ENCODE measurements at places on chromosomes 2 and 18.

GRCh38 chr2:239768907-239769553 is 256.1 kb downstream of the NDUFA10 start:
- no peak for DNase-seq

DNA sequence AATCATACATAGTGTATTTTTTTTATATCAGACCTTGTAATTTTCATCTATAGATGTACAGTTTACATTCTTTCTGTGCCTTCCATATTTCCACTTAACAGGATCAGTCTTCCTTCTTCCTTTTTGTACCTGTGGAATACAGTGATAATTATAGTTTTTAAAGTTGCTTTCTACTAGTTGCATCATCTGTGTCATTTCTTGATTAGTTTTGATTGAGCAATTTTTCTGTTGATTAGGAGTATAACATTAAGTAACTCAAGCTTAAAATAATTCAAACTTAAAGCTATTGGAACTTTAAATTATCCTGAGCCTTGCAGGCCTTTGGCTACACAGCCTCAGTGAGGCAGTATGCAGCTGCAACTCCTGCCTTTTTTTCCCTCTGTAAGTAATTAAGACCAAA is 57.4 kb downstream of the NEURL3 start:
- DNase-seq = no peak

- no peak for DNase-seq
These were observed 547.3 kb upstream of the VWC2L start for GRCh38 chr2:213863541-213863940.

GRCh38 chr2:40639320-40639719 is 187.4 kb upstream of the SLC8A1 start:
- no peak for DNase-seq

- no peak for DNase-seq
These were observed 11.1 kb upstream of the NT5DC4 start for GRCh38 chr2:112709703-112710102.

GRCh38 chr2:24259316-24259715 is 84.5 kb downstream of the FAM228A start:
- no peak for DNase-seq

DNA sequence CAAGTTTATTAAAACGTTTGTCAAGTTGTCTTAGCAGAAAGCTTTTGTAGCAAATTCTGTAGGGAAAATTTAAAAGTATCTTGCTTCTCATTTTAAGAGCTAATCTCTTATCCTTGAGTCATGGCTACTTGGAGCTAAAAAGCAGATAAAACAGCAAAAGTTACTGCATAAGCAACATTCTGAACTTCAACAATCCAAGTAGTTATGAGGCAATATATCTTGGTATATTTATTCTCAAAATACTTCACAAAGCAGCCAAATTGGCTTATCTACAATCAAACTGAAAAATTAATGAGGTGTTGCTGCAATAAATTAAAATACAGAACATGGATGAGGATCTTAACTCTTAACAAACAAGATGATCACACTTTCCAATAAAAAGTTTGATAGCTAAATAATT is 306.5 kb downstream of the PIEZO2 start:
- no peak for DNase-seq

- no peak for DNase-seq
These were observed 15.7 kb downstream of the MAL start for GRCh38 chr2:95041060-95041823.

DNA sequence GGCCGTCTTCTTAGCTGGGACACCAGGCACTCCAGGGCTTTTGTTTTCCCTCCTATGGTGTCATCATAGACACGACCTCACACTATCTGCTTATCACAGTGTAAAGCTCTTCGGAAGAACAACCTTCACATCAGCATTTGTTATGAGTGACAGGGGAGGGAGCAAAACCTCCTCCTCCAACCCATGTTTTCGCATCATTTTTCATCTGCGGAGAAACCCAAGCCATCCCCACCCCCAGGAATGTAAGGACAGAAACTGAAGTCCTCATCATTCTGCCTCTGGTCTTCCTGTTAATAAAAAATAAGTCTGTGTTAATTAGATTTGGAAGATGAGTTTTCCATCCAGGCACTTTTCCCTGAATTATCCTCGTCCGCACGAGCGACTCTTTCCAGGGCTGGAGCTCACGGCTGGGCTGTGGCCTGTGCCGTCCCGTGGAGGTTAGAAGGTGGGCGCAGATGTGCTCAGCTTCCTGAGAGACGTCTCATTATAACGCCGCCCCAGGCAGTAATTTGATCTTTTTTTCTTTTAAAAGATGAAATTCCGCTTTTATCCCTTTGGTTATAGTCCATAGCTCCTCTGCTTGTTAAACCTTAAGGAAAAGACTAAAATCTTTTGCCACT is 101.6 kb upstream of the TMEM18 start:
- DNase-seq = no peak

- DNase-seq = no peak
These were observed 1462.8 kb upstream of the LRRTM1 start for GRCh38 chr2:81767187-81767912.

- DNase-seq = no peak
These were observed 94.5 kb upstream of the HAAO start for GRCh38 chr2:42886921-42887320.

GRCh38 chr2:41344529-41344928 is 703.3 kb upstream of the PKDCC start:
- no peak for DNase-seq

- DNase-seq = no peak
These were observed 117.6 kb downstream of the NEDD4L start for GRCh38 chr18:58161659-58162058.

DNA sequence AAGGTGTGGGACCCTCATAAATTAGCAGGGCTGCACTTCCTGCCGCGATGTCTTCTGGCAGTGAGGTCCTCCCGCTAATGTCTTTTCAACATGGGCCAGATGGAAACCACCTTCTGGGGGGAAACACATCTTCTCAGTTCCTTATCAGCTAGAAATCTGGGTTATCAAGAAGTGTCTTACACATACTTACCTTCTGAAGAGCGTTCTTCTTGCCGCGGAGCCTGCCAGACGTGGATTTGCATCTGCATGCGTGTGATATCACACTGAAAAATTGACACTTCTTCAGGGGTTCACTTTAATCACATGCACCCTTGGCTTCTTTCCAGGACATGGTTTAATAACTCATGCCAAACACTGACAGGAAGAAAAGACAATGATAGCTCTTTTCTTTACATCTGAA is 163.5 kb upstream of the SOX11 start:
- DNase-seq = no peak

- DNase-seq = no peak
These were observed 209.8 kb downstream of the DCDC2C start for GRCh38 chr2:3913166-3913565.

GRCh38 chr2:151268085-151268484 is 6.4 kb upstream of the RBM43 start:
- DNase-seq = no peak

DNA sequence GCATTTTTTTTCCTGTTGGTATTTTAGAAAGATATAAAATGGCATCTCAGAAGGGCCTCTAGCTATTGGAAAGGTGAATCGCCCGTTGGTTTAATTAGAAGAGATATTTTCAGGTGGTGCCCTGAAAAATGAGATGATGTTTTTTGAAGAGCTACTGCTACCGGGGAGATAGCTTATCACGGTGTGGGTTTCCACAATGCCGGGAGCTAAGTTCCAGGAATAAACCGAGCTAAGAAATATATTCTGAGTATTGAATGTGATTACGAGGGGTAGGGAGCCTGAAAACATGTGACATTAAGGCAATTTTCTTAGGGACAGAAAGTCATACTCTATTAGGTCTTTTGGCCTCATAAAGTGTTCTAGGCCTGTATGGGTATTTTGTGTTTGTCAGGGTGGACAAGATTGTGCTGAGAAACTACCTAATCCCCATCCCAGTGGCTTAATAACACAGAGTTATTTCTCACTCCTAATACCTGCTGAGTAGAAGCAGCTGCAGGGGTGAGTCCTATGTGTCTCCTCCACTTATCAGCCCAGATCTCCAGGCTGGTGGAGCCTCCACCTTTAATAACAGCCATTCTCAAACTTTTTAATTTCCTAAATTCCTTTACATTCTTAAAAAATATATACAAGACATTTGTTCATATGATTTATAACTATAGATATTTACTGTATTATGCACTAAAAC is 150.2 kb downstream of the LRRTM1 start:
- no peak for DNase-seq

DNA sequence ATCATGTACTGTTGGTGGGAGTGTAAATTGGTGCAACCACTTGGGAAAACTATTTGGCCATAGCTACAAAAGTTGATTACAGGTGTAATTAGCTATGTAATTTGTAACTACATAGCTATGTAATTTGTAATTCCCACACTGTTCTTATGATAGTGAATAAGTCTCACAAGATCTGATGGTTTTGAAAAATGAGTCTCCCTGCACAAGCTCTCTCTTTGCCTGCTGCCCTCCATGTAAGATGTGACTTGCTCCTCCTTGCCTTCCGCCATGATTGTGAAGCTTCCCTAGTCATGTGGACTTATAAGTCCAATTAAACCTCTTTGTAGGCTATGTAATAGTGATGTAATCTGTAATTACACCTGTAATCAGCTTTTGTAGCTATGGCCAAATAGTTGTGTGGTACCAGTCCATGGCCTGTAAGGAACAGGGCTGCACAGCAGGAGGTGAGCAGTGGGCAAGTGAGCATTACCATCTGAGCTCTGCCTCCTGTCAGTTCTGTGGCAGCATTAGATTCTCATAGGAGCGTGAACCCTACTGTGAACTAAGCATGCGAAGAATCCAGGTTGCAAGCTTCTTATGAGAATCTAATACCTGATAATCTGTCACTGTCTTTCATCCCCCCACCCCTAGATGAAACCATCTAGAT is 133.7 kb upstream of the COPS8 start:
- no peak for DNase-seq

DNA sequence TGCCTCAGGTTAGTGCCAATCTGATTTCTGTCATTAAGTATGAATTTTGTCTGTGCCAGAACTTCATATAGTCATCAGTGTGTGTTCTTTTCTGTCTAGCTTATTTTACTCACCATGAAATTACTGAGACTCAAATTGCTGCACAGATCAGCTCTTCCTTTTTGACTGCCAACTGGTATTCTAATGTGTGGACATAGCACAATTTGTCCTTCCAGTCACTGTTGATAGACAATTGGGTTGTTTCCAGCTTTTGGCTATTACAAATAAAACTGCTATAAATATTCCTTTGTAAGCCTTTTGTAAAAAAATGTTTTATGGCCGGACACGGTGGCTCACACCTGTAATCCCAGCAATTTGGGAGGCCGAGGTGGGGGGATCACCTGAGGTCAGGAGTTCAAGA is 7.7 kb downstream of the SH3YL1 start:
- DNase-seq = no peak

GRCh38 chr2:58845011-58845410 is 603.9 kb upstream of the FANCL start:
- DNase-seq = no peak

- no peak for DNase-seq
These were observed 69.0 kb downstream of the STPG4 start for GRCh38 chr2:47086054-47086471.

DNA sequence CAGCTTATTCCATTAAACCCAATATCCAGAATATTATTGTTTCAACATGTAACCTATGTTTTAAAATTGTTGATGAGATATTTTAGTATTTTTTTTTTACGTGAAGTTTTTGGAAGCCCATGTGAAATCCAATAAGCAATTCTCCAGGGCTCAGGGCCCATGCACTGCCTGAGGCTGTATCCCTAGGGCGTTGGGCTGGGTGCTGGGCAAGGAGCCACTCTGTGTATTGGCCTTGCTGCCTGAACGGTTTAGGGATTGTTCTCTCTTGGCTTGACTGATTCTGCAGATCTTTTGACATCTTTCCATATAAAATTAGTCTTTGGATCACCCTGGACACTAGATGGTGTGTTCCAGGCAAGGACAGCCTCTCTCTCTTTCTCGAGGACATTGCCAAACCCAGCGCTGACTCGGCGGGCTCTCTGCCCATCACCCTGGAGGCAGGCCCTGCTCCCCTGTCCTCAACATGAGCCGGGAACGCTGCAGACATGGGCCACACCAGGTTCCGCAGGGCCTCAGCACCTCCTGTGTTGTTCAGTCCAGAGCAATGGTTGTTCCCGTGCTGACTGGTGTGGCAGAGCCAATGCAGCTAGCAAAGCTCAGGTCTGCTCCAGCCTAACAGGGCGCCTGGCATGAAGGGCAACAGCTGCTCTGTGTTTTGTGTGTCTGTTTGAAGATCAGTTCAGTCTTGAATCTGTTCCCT is 163.0 kb downstream of the SEPTIN10 start:
- no peak for DNase-seq

GRCh38 chr2:106845716-106846115 is 40.3 kb downstream of the ST6GAL2 start:
- DNase-seq = no peak

GRCh38 chr2:19371996-19372582 is 13.7 kb upstream of the OSR1 start:
- no peak for DNase-seq

DNA sequence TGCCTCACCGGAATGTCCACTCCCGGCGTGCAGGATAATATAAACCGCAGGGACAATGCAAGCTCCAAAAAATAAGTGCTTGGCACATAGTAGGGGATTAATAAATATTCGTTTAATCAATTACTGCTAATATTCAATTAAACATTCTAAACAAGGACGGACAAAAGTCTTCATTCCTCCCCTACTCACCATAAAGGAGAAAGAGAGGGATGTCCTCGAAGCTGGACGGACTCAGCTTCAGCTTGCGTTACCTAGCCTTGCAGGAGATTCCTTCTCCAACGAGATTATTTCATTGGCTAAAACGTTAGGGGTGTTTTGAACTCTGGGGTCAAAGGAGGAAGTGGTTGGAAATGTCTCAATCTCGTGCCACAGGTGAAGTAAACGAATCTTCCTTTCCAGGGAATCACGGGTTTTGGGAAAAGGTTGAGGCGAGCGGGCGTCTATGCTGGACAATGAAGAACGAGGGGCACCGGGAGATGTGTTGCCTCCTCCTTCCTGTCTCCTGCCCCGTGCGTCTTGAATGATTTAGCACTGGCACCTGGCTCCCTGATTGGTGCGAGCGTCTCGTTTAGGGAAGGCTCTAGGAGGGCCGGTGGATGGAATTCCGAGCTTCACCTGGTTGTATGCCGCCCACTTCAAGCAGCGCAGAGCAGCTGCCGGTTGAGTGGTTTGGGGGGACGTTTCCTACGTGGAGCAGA is 2.0 kb upstream of the GAD1 start:
- DNase-seq = no peak

GRCh38 chr18:37012452-37012851 is 183.5 kb downstream of the KIAA1328 start:
- DNase-seq = no peak
